CD8-positive, alpha-beta memory T cell (primary cell): ENCODE measurements at places on chromosomes 16 and 17.

DNA sequence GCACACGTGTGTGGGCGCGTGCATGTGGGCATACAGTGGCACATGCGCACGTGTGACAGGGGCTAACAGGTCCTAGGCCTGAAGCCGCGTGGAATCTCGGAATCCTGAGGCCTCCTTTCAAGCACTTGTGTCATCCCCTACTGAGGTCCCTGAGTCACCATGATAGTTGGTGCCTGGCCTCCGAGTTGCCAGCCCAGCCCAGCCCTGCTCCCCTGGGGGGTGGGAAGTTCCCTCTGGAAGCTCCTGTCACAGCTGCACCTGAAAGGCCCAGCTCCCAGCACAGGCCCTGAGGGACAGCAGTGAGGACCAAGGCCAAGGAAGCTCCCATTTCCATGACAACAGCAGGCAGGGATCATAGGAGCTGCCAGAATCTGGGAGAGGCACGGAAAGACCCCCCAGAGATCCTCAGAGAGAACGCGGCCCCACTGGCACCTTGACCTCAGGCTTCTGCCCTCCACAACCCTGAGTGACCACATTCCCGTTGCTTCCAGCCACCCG lies 35.4 kb upstream of the ENPP7 start:
- DNase-seq, result no peak

- DNase-seq, result no peak
Measured at GRCh38 chr17:50447870-50448595, 20.6 kb downstream of the CHAD start.

GRCh38 chr17:50139950-50140885 lies 10.3 kb upstream of the SAMD14 start:
- DNase-seq, result peak; percentile 86

DNA sequence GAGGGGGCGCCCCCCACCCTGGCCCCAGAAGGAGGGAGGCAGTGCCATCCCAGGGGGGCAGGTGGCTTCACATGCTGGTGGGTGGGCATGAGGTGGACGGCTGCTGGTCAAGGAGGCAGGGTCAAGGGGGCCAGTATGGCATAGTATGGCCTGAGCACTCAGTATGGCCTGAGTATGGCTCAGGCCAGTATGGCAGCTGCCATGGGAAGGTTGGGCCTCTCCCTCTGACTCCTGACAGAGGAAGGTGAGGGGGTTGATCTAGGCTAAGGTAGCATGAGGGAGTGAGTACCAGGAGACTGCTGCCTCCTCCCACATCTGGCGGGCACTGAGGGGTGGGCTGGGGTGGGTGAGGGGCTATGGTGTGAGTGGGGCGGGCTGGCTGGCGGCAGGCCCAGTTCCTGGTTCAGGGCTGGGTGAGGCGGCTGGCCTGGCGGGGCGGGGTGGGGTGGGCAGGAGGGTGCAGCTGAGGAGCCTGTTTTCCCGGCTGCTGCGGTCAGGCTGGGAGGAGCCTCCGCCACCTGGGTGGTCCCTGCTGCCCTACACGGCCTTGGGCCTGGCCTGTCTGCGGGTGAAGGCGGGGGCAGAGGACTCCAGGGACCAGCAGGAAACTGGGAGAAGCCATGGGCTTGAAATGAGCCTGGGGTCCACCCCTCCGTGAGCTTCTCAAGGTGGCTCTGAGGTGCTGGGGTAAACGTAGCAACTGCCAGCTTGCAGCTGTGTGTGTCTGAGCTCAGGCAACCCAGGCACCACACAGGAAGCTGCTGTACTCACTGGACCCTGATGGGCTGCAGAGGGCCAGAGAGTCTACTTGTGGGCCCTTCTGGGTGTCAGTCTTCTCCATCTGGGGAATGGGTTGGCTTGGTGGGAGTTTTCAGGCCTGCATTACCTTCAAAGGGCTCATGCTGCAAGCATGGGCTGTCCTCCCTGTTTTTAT lies 57.0 kb downstream of the RAI1 start:
- no peak for DNase-seq

GRCh38 chr17:17886726-17887125 lies 49.9 kb upstream of the SREBF1 start:
- DNase-seq, result no peak

DNA sequence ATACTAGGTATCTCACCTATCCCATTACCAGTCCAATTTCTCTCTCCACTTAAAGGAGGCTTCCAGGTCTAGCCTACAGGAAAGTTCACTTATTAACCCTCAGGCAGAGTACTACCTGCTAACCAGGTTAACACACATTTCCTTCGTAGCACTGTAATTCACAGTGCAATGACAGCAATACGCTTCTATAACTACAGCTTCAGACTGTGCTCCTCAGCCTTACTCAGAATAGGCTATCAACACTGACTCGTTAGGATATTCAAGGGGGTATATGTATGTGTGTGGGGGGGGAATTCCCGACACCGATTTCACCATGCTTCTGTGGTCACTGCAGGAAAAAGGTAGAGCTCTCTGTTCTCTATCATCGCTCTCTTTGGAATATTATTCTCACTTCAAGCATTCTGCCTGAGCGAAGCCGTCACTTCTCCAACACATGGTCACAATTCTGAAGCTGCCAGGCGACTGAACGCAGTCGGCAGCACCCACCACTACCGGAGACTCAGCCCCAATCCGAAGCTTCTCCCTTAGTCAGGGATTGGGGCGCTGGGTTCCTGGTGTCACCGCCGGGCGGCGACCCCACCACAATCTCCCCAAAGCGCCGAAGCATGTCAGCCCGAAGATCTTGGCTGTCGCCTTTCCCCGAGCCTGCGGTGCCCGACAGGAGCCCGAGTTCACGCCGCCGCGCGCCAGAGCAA lies 618 bp downstream of the GGA3 start:
- no peak for DNase-seq

DNA sequence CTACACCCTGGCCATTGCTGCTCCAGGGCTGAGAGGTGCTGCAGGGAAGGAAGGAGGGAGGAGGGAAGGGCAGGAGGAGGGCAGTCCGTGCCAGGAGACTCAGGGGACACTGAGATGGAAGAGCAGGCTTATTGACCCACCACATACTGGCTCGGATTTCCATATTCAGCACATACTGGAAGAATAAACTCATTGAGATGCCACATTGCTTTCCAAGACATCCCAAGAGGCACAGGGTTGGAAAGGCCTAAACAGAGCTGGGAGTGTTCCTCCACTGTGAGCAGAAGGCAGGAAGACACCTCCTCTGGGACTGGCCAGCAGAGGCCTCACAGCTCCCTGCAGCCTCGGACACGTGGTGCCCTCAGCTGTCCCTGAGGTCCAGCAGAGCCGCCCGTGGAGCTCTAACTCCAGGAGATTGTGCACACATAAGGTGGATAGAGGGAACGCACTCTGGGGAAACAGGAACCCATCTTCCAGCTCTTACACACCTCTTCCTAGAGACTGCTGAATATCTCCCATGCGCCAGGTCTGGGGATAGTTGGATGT lies 17.4 kb downstream of the CCDC182 start:
- no peak for DNase-seq

- DNase-seq, result no peak
Measured at GRCh38 chr16:88194397-88195268, 188.1 kb upstream of the ZNF469 start.

- no peak for DNase-seq
Measured at GRCh38 chr16:81902025-81902424, 109.2 kb downstream of the SDR42E1 start.

DNA sequence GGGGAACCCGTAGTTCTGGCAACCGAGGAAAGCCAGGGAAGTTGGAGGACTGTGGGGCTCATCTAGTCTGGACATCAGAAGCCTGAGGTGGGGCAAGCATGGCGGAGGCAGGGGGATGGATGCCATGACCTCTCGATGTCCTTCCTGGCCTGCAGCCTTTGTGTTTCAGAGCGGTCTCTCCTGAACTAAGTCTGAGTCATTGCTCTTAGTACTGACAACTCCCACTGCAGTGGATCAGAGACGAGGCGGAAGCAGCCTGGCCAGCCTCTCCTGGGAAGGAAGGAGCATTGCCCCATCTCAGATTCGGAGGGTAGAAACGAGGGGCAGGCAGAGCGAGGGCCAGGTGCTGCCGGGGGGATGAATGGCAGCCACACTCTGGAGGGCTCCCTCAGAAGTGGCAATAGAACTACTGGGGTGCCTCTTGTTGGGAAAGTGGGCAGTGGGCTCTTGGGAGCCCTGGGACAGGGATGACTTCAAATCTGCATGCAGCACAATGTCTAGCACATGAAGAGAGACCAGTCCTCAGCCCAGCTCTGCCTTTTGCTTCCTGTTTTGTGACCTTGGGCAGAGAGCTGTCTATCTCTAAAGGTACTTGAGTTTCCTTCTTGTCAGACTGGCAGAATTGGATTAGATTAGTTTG lies 3.6 kb upstream of the STAC2 start:
- no peak for DNase-seq

- DNase-seq, result no peak
Measured at GRCh38 chr16:23959072-23959751, 123.4 kb downstream of the PRKCB start.

DNA sequence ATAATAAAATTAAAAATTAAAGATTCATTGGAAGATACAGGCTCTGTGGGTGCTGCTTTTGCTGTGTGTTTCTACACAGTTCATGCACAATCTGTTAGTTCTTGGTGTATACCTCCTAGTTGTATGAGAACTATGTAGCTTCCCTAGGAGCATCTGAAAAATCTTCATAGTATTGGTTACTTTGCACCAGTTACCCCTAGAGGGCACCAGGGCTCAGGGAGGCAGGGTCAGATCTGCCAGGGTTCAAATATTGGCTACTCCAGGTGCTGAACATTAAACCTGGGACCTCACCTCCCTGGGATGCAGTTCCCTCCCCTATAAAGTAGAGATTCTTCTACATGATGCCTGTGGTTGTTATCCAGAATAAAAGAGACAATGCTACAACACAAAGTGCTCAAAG lies 583.0 kb upstream of the CDH11 start:
- DNase-seq, result no peak

- peak; percentile 33 for DNase-seq
Measured at GRCh38 chr17:31511195-31511578, 119.7 kb downstream of the RAB11FIP4 start.

- DNase-seq, result no peak
Measured at GRCh38 chr16:19281246-19281645, 4.3 kb upstream of the CLEC19A start.

GRCh38 chr17:31580706-31581490 lies 189.4 kb downstream of the RAB11FIP4 start:
- no peak for DNase-seq

DNA sequence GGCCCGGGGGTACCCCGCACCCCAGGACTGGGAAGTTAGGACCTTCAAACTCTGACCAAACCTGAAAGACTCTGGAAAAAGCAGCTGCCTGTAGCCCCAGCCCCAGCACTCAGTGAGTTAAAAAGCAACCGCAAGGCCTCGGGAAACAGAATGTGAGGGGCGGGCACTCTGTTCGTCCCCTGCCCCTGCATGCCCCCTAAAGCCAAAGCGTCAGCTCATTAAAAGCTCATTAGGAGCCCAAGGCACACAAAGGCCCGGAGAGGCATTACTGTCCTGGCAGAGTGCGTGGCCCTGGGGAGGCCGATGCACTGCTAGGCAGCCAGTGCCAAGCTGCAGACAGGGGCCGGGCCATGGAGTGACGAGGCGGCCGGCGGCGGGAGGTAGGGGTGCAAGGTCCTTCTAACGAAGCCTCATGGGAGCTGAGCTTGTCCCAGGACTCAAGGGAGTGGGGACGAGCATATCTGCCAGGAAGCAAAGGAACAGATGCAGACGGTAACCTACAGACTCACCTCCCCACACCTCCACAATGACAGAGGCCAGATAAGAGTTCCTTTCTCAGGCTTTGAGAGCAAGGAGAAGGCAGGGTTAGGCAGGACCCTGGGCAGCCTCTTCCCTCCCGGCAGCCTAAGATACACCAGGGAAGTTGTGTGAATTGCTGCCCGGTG lies 116.8 kb downstream of the ENGASE start:
- no peak for DNase-seq

DNA sequence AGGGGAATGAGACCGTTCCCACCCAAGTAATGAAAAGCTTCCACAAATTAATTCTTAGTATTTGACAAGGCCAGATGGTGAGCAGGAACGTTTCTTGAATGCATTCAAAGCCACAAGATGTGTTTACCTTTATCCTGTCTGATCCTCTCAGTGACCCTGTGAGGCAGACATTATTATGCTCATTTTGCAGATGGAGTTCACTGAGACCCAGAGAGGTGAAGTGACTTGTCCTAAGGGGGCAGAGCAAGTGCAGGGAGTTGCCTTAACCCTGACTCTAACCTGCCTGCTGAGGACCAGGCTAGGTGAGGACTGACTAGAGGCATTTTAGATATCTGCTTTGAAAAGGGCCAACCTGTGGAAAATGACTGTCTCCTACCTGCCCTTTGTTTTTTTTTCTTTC lies 156.7 kb downstream of the HAPSTR1 start:
- no peak for DNase-seq

DNA sequence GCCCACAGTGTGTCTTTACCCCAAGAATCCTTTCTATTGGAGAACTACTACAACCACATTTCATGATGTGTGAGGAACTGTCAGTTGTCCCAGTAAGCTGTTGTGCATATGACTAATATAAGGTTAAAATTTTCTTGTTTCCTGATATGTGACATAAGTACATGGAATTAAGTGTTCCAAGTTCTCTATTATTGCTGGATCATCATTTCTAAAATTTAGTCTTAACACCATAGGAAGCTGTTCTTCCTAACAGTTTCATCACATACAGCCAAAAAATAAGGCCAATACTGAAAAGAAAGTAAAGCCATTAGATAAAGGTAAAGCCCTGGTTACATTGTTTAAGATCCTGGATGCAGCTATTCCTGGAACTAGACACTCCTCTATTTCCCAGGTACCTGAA lies 620.9 kb upstream of the CDH8 start:
- no peak for DNase-seq

- DNase-seq, result no peak
Measured at GRCh38 chr17:19647697-19648474, 665 bp upstream of the ALDH3A2 start.

DNA sequence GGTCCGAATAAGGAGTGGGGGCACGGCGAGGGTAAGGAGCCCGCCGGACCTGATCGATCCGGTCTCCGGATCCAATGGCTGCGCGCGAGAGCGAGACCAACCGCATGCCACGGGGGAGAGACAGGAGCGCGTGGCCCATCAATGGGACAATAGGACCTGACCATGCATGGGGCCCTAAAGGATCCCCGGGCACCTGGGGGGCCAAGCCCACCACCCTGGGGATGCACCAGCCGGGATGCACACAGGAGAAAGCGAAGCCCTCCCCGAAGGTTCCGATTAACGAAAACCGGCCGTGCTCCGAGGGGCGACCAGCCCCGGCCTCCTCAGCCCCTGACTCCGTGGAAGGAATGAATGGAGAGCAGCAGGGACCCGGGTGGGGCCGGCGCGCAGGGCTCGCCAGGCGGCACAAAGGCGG lies 525 bp downstream of the JPT1 start:
- DNase-seq, result no peak

DNA sequence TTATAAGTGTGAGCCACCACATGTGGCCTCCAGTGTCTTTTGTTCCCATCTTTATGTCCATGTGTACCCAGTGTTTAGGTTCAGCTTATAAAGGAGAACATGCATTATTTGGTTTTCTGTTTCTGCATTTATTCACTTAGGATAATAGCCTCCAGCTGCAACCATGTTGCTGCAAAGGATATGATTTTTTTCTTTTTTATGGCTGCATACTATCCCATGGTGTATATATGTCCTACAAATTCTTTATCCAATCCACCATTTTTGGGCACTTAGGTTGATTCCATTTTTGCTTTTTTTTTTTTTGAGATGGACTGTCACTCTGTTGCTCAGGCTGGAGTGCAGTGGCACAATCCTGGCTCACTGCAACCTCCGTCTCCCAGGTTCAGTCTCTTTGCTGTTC lies 32.9 kb downstream of the ATAD5 start:
- no peak for DNase-seq
